Breast epithelium (tissue), 4 donors: ENCODE measurements at places on chromosomes 2 and 18. TPM values are rescaled to one million over a fixed set of nuclear protein-coding genes. Genes with fewer than 3 reads are reported as not detected.

DNA sequence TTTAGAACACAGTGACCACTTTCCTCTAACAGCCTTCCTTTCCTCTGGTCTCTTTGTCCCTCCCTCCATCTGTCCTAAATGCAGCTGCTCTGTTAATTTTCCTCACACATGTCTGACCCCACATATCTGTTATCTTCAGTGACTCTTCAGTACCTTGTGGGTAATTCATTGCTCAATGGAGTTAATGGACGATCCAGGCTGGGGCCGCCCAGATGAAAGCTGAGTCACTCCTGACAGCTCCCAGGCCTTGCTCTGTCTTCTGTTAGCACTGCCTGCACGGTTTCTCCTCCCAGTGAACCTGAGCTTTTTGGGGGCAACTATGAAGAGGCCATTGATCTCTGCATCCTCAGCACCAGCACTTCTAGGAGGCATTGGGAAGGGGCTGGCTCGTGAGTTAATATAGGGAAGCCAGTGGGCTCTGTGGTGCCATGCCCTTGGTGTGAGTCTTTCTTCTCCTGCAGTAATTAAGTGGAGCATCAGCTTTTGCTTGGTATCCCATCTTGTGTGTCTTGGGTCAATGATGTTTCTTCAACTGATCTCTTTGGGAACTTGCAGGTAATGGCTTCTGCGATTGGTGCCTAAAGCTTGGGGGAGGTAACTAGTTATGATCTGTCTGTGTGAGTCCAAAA, 67.3 kb downstream of the SNORC start:
- H3K36me3 ChIP-seq, result no peaks in the 10 kb centered on the region
- DNase-seq, result no peak
- H3K27me3 ChIP-seq, result no peaks in the 10 kb centered on the region
- no peak overlapping the region for H3K4me3 ChIP-seq
- H3K4me1 ChIP-seq, result no peaks in the 10 kb centered on the region

DNA sequence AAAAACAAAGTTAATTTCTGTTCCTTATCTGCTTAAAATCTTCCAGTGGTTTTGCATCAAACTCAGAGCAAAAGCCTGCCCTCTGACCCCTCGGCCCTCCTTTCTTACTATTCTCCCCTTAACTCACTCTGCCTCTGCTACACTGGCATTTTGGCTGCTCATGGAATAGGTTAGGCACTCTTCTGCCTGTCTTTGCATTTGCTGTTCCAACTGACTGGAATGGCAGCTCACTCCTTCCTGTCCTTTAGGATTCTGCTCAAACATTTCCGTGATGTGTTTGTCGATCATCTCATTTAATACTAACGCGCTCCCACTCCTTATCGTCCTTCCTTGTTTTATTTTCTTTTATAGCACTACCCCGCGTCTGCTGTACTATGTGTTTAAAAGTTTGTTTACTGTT, 815 bp downstream of the CEBPZ start:
- no peaks in the 10 kb centered on the region for H3K36me3 ChIP-seq
- no peaks in the 10 kb centered on the region for H3K27me3 ChIP-seq
- H3K27ac ChIP-seq, result peak overlapping the region; percentile 91
- peaks cover 20% of the 10 kb centered on the region for H3K4me1 ChIP-seq

DNA sequence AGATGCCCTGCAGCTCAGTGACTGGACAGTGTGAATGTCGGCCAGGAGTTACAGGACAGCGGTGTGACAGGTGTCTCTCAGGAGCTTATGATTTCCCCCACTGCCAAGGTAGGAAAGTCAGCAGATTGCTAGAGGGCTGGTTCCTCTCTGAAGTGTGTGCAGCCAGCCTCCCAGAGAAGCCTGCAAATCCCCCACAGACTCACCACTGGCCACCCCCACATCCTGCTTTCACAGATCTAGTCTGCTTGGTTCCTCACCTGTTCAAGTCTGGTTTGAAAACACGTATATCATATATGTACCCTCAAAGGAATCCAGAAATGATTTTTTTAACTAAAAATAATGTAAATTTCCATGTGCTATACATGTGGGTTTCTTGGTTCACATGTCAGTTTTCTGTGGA, 121.1 kb downstream of the LAMA3 start:
- no peaks in the 10 kb centered on the region for H3K4me1 ChIP-seq
- no peak overlapping the region for H3K27ac ChIP-seq
- no peak for DNase-seq
- no peaks in the 10 kb centered on the region for H3K27me3 ChIP-seq
- H3K4me3 ChIP-seq, result no peak overlapping the region

GRCh38 chr2:150487537-150488429, at the start of gene RND3:
RND3 (minus strand) TSS chr2:150487667; CDS start chr2:150487417, 250 bp downstream.
- no peaks in the 10 kb centered on the region for H3K36me3 ChIP-seq
- H3K27me3 ChIP-seq, result no peaks in the 10 kb centered on the region
- peak; percentile 98 for DNase-seq
- H3K27ac ChIP-seq, result peak within 1 kb of the TSS; percentile 98

- H3K27me3 ChIP-seq, result no peaks in the 10 kb centered on the region
- DNase-seq, result no peak
- H3K27ac ChIP-seq, result peak overlapping the region; percentile 17
Observed at GRCh38 chr2:47029737-47030524, 114.3 kb upstream of the MCFD2 start.

DNA sequence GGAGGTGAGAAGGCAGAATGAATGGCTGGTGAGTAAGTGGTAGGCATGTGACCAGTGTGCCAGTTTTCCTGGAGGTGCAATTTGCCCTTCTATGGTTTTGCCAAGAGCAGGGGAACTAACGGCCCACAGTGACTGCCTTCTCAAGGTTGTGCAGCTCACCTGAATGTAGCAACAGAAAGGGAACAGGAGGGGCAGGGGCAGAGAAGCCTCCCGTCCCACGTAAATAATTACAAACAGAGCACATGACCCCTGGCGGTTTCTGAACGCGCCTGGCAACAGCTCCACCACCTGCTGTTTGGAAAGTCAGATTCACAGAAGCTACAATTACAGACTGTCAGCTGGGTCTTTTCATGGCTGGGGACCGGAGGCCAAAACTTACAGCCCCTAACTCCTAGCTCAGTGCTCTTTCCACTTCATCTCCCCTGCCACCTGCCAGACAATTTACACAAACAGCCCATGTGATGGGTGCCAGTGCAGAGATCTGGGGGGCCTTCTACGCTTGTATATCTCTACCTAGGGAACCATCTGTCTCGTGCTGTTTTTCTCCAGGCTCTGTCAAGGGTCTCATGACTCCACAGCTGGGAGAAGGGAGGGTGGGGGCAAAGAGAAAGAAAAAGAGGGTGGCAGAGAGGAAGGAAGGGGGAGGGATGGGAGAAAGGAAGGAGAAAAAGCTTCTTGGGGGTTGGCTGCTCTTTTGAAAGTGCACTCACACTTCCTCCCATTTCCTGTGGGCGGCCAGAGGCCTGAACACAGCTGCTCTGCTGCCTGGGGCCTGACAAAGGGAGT, 69.6 kb downstream of the POLR1A start:
- peak overlapping the region; percentile 94 for H3K27ac ChIP-seq
- H3K4me1 ChIP-seq, result no peaks in the 10 kb centered on the region
- no peaks in the 10 kb centered on the region for H3K36me3 ChIP-seq
- no peak overlapping the region for H3K4me3 ChIP-seq
- H3K27me3 ChIP-seq, result no peaks in the 10 kb centered on the region
- DNase-seq, result no peak

- H3K36me3 ChIP-seq, result no peaks in the 10 kb centered on the region
- DNase-seq, result no peak
- H3K4me3 ChIP-seq, result no peak overlapping the region
- no peaks in the 10 kb centered on the region for H3K27me3 ChIP-seq
Observed at GRCh38 chr2:194539425-194539824, 1117.6 kb upstream of the SLC39A10 start.

DNA sequence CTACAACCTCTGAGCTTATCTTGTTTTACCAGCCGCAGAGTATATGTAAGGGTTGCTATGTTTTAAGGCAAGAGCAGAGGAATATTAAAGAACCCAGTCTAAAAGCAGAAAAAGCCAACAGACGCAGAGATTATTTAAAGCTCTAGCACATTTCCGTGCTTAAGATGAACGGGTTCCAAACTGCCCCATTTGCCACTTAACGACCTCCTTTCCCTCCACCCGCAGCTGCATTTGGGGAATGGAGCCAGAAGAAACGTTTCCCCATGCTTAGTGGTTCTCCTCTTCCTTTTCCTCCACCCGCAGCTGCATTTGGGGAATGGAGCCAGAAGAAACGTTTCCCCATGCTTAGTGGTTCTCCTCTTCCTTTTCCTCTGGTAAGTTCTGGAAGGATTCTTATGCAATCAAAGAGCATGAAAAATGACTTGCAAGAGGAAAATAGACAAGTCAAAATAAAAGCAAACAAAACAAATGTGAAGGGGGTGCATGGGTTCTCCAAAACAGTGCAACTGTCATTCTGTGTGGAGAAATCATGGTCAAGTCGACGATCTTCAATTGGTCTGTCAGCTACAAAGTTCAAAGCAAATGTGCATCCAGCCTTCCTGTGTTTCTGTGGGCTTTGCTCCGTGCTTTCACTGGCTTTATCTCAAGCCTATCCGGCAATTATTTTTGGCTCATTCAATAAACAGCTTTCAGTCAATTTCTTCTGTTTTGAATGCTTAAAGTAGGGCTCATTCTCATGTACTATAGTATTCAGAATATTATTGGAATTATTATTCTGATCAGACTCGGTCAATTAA, 57.8 kb downstream of the DIPK1C start:
- no peaks in the 10 kb centered on the region for H3K4me1 ChIP-seq
- H3K27ac ChIP-seq, result no peak overlapping the region
- no peak overlapping the region for H3K4me3 ChIP-seq
- no peaks in the 10 kb centered on the region for H3K36me3 ChIP-seq

DNA sequence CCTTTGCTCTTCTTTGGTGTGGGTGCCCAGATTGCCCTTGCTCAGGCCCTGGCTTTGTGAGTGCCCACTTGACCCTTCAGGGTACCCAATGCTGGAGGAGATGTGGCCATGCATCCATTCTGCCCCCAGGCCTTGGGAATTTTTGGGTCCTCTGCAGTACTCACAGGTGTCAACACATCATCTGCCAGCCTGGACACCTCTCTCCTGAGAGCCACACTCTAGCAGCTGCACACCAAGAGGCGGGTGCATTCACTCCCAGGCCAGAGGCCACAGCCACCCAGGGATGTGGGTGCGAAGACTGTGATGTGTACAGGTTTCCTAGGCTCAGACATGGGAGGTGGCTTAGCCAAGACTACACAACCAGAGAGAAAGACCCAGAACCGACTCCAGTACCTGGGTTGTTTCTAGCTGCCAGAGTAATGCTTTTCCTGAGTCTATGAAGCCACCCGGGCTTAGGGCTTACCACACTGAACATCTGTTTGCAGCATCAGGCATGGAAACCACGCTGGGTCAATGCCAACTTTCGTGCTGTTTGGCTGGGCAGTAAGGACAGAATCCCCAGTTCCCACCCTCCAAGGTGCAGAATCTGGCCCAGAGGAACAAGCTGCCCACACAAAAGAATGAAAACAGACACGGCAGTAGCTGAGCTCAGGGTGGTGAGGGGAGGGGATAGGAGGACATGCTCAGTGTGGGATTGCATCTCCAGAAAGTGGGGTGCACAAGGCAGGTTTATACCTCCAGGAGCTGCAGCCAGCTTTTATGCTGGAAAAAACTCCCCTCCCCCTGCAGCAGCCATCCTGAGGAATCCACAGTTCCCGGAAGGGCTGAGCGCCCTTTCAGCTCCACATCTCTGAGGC, 40.1 kb downstream of the KCNF1 start:
- no peaks in the 10 kb centered on the region for H3K36me3 ChIP-seq
- no peak for DNase-seq
- H3K27me3 ChIP-seq, result peaks cover 12% of the 10 kb centered on the region
- H3K27ac ChIP-seq, result no peak overlapping the region
- no peaks in the 10 kb centered on the region for H3K4me1 ChIP-seq
- no peak overlapping the region for H3K4me3 ChIP-seq

GRCh38 chr2:220043990-220044335, 416.5 kb downstream of the SLC4A3 start:
- no peaks in the 10 kb centered on the region for H3K36me3 ChIP-seq
- no peak overlapping the region for H3K4me3 ChIP-seq
- H3K4me1 ChIP-seq, result no peaks in the 10 kb centered on the region
- no peak for DNase-seq

DNA sequence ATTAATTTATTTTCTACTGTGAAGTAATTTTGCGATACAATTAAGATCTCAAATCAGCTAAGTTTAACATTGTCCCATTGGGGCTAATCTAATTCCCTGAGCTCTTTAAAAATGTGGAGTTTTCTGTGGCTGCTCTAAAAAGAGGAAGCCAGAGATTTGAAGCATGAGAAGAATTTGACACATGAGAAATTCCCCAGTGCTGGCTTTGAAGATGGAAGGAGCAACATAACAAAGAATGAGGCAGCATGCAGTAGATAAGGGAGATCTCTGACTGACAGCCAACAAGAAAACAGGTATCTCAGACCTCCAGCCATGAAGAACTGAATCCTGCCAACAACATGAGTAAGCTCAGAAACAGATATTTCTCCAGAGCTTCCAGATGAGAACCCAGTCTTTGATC, 308.4 kb downstream of the ZNF804A start:
- no peak overlapping the region for H3K4me3 ChIP-seq
- H3K4me1 ChIP-seq, result no peaks in the 10 kb centered on the region

- no peak overlapping the region for H3K4me3 ChIP-seq
- no peak for DNase-seq
- no peaks in the 10 kb centered on the region for H3K4me1 ChIP-seq
- H3K27me3 ChIP-seq, result no peaks in the 10 kb centered on the region
- H3K36me3 ChIP-seq, result no peaks in the 10 kb centered on the region
- no peak overlapping the region for H3K27ac ChIP-seq
Observed at GRCh38 chr2:206092297-206092696, 6.3 kb upstream of the INO80D start.

DNA sequence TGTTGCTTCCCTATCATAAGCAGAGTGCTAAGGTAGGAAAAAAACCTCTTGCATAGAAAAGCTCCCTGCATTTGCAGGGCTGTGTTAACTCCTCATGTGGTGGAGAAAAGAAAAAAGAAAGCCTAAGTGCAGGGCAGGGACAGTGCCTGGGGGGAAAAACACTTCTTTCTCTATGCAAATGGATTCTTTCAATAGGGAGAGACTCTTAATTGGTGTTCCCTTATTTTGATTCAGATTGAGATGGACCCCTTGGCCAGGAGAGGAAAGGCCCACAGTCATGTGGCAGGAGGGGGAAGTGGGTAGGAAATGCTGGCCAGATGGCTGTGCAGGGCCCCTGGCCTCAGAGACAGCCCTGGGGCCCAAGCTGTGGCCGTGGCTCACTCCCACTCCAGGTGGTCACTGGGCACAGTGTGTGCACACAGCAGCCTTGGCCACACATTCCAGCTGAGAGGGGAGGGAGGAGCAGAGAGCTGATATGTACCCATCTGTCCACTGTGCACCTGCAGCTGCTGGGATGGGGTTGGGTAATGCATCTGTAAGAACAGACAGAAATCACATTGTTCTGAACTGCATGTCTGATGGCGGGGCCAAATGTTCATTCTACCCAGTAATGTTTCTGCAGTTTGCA, 410.4 kb downstream of the DSC3 start:
- DNase-seq, result no peak
- H3K4me1 ChIP-seq, result no peaks in the 10 kb centered on the region
- no peak overlapping the region for H3K4me3 ChIP-seq
- no peak overlapping the region for H3K27ac ChIP-seq
- no peaks in the 10 kb centered on the region for H3K36me3 ChIP-seq
- H3K27me3 ChIP-seq, result no peaks in the 10 kb centered on the region

The CYTIP gene
- 16.8 TPM for total RNA-seq

The GREB1 gene
- total RNA-seq, result 42.9 TPM

The FIGN gene
- total RNA-seq, result 2.6 TPM

The ACMSD gene
- not detected for total RNA-seq

The G6PC2 gene
- total RNA-seq, result not detected

The RNF138 gene
- 14.1 TPM for total RNA-seq
